ENCODE measurements at places on chromosomes 7 and 10. TPM values are rescaled to one million over a fixed set of nuclear protein-coding genes. Genes with fewer than 3 reads are reported as not detected.

SEC31B gene
- total RNA-seq = 0.10 TPM

EBF3 gene
- total RNA-seq = 2.5 TPM

CPN1 gene
- total RNA-seq = not detected

- no peak for DNase-seq
Measured at GRCh38 chr7:143361552-143362130, 872 bp downstream of the FAM131B start.

DNA sequence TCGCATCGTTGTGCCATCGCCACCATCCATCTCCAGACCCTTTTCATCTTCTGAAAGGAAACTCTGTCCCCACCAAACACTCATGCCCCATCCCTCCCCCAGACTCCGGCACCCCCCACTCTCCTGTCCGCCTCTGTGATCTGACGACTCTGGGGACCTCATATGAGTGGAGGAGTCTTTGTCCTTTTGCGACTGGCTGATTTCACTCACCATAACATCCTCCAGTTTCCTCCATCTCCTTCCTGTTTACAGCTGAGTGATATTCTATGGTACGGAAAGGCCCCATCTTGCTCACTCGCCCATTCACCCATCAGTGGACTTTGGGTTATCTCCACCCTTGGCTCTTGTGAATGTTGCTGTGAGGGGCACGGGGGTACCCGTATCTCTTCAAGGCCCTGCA is 11.8 kb upstream of the INSIG1 start:
- no peak for DNase-seq

PRKCQ gene
- not detected for total RNA-seq

TRPV5 gene
- total RNA-seq = not detected

FAM180A gene
- total RNA-seq = 6.4 TPM

GRCh38 chr7:110204527-110204926 is 886.4 kb upstream of the LRRN3 start:
- no peak for DNase-seq

DNA sequence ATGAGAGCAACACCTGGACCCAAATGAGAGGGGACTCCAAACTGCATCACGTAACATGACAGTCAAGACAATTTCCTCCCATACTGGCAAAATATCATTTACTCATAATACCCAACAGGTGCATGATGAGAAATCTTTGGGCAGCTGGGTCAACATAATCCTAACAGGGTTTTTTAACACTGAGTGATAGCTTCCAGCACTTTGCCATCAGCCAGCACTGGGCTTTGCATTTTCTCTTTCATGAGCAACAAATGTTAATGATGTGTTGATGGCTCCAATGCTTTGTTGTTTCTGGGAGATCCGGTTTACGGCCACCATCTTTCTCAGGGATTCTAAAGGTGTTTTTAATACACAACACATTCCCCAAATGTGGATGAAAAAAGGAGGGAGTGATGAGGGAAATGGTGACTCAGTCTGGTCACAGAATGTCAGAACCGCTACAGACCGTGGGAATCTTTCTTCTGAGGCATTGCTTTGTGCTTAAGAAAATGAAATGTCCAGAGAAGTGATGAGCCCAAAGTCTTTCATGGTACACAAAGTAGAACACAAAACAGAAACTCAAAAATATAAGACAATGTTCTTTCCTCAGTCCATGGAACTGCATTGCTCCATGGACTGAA is 705.7 kb upstream of the IGFBP3 start:
- peak; percentile 66 for DNase-seq

GRCh38 chr10:71033396-71033980 is 145.1 kb upstream of the PCBD1 start:
- DNase-seq = no peak

DNA sequence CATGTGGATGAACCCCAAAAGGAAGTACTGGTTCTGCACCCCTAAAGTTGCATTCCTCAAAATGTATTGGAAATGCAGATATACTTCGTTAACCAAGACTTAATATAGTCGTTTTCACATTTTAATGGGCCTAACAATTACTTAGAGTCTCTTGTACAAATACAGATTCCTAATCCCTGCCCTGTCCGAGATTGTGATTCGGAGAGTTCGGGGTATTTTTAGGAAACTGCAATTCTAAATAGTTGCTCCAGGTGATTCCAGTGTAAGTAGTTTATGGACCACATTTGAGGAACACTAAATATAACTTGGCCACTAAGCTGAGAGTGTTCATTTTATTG is 830 bp downstream of the TRUB1 start:
- DNase-seq = no peak

ASNS gene
- 21.8 TPM for total RNA-seq

GRCh38 chr10:14345262-14345661 is 14.5 kb upstream of the FRMD4A start:
- no peak for DNase-seq

ECD gene
- total RNA-seq = 29.8 TPM

NODAL gene
- total RNA-seq = not detected

UBE2D4 gene
- 24.6 TPM for total RNA-seq

DNA sequence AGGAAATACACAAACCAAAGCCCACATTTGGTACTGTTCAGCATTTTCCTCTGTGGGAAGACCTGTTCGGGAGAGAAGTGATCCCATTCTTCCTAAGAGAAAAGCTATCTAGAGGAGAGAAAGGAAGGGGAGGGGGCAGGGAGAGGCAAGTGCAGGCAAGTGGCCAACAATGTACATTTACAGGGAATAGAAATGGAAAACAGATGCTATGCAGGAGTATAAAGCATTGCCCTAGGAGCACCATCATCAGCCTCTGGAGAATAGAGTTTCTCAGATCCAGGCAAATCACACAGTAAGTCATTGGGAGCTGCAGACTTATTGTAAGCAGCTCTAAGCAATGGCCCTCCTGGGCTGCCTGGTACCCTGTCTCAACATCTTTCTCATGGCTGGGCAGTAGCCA is 424.4 kb upstream of the AUTS2 start:
- DNase-seq = no peak

GRCh38 chr10:48564466-48565160 is 40.3 kb downstream of the ARHGAP22 start:
- no peak for DNase-seq

- no peak for DNase-seq
Measured at GRCh38 chr10:85542936-85543730, 823.5 kb downstream of the GRID1 start.

GRCh38 chr7:101241443-101242349 is 3.2 kb downstream of the FIS1 start:
- DNase-seq = no peak

GRCh38 chr7:157312941-157313340 is 23.9 kb upstream of the DNAJB6 start:
- no peak for DNase-seq

- DNase-seq = no peak
Measured at GRCh38 chr7:30072735-30073134, 44.5 kb downstream of the PLEKHA8 start.

NUTM2B gene
- total RNA-seq = 0.24 TPM

- DNase-seq = no peak
Measured at GRCh38 chr10:51707821-51708424, 8.5 kb upstream of the CSTF2T start.

GRCh38 chr10:91924212-91925021 is 847 bp downstream of the BTAF1 start:
- no peak for DNase-seq

ELOVL3 gene
- 0.36 TPM for total RNA-seq

DNA sequence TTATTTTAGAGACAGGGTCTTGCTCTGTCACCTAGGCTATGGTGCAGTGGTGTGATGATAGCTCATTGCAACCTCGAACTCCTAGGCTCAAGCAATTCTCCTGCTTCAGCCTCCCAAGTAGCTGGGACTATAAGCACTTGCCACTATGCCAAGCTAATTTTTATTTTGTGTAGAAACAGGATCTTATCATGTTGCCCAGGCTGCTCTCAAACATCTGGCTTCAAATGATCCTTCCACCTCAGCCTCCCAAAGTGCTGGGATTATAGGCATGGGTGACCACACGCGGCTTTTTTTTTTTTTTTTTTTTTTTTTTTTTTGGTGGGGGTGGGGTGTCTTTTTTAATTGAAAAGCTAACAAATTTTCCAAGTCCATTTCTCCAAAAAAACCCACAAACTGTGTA is 18.4 kb downstream of the HPS6 start:
- no peak for DNase-seq

DNA sequence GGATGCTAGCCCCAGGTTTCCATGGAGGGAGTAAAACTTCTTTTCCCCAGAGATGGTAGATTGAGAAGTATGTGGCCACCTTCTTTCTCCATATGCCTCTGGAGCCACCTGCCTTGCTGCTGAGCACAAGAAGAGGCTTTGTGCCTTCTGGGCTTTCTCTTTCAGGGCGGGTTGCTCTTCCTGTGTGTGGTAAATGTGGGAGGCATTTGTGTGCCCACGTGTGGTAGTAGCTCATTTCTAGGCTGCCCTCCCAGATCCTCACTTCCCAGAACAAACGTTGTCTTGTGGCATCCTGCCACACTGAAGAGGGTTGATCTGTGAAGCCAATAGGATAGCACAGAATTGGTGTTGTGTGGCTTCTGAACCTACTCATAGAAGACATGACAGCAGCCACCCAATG is 342.0 kb upstream of the PODXL start:
- DNase-seq = peak; percentile 91

PAX2 gene
- not detected for total RNA-seq

DNA sequence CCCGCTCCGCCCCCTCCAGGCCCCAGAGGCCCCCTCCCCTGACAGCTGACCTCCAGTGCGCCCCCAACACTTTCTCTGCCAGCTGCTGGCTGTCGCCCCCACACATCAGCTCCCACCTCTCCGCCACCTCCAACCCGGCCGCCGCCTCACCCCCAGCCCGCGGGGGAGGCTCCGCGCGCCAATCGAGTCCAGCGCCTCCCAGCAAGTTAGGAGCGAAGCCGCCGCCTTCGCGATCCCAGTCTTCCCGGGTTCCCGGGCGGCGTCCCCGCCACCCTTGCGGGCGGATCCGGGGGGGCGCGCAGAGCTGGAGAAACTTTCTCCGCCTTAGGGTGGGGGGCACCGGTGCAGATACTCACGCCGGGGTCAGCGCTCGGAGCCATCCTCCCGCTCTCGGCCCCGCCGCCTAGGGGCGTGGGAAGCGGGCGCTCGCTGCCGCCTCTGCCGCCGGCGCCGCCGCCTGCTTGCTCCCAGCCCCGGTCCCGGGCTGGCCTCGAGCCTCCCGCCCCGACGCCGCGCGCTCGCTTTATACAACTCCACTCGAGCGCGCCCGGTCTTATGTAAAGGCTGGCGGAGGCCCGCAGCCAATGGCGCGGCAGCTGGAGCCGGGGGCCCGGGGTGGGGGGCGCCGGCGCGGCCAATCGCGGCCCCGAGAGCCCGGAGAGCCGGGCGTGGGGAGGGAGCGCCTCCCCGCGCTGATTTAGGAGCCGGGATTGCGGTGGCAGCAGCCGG is at the start of gene CRTAC1:
TSS of gene CRTAC1 (minus strand) at position 529 of the 729 bp plus-strand sequence. CDS start at position 380, 149 bp downstream.
- peak; percentile 10 for DNase-seq

DNA sequence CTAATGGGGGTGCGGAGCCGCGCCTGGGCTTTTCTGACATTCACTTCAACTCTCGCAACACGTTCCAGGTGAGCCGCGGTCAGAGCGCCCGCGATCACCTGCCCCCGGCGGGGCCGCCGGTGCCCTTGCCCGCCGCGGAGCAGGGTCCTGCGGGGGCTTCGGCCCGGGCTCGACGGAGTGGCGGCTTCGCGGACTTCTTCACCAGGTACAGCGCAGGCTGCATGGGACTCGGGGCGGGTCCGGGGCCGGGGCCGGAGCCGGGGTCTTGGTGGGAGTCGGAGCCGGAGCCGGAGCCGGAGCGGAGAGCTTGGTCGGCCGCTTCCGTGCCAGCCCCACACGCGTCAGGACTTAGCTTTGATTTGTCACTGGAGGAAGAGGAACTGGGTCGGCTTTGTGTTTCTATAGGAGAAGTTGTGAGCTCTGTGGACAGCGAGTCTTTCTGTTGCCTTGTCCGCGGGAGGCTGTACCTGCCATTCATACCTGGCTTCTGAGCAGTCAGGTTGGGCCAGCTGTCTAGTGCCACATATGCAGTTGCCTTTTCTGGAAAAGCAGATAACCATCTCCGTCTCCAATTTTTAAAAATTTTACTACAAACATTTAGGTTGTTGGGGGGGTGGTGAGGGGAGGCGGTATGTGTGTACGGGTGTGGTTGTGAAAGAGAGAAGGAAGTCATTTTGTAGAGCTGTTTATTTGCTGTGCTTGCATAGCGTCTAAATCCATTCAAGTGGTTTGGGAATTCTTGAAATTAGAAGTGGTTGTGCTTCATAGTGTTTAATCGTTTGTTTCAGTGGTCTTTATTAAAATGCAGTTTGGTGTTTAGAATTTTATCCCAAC is 1.3 kb downstream of the TBC1D12 start:
- peak; percentile 76 for DNase-seq

DNA sequence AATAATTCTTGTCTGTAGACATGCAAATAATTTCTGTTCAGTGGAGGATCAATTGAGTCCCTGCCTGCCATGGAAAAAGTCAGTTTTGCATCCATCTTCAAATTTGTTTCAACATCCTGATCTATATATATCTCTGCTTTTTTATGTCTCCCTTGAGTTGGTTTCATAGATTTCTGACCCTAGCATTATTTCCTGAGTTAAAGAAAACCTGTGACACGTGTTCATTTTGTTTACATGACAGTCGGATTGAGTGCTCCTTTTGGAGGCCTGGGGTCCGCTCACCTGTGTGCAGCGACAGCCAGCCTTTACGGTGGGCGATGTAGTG is 674 bp downstream of the MRPS24 start:
- no peak for DNase-seq

ADAM12 gene
- total RNA-seq = 34.8 TPM

SNX13 gene
- 51.3 TPM for total RNA-seq

GPR15LG gene
- not detected for total RNA-seq

FFAR4 gene
- total RNA-seq = not detected

GRCh38 chr7:30119890-30120577 is 14.8 kb upstream of the MTURN start:
- no peak for DNase-seq

Data from RPMI7951 (cell line).